ENCODE measurements at places on chromosomes 7 and 10. TPM values are rescaled to one million over a fixed set of nuclear protein-coding genes. Genes with fewer than 3 reads are reported as not detected.

AIFM2 gene
- total RNA-seq = 10.4 TPM

KCP gene
- 0.14 TPM for total RNA-seq

HACD1 gene
- 3.5 TPM for total RNA-seq

TDRD1 gene
- total RNA-seq = 0.21 TPM

IQUB gene
- total RNA-seq = 0.06 TPM

SLC26A3 gene
- not detected for total RNA-seq

KCNMA1 gene
- not detected for total RNA-seq

SYT15 gene
- total RNA-seq = 0.58 TPM

MALRD1 gene
- total RNA-seq = 0.36 TPM

HOXA1 gene
- total RNA-seq = 0.24 TPM

DMBT1 gene
- total RNA-seq = not detected

SH2B2 gene
- total RNA-seq = 2.9 TPM

CFTR gene
- not detected for total RNA-seq

ACSM6 gene
- not detected for total RNA-seq

LRRC17 gene
- not detected for total RNA-seq

LIPK gene
- not detected for total RNA-seq

Measured in activated naive CD8-positive, alpha-beta T cell treated with anti-CD3 and anti-CD28 coated beads for 36 hours (primary cell).